Stimulated activated CD4-positive, alpha-beta T cell treated with anti-CD3 and anti-CD28 coated beads, Interleukin-15, amount 100 ng/mL, for 1 hour (primary cell): ENCODE measurements at places on chromosomes 6 and 20.

- no peak for DNase-seq
Measured at GRCh38 chr20:50704971-50705370, 13.6 kb upstream of the RIPOR3 start.

DNA sequence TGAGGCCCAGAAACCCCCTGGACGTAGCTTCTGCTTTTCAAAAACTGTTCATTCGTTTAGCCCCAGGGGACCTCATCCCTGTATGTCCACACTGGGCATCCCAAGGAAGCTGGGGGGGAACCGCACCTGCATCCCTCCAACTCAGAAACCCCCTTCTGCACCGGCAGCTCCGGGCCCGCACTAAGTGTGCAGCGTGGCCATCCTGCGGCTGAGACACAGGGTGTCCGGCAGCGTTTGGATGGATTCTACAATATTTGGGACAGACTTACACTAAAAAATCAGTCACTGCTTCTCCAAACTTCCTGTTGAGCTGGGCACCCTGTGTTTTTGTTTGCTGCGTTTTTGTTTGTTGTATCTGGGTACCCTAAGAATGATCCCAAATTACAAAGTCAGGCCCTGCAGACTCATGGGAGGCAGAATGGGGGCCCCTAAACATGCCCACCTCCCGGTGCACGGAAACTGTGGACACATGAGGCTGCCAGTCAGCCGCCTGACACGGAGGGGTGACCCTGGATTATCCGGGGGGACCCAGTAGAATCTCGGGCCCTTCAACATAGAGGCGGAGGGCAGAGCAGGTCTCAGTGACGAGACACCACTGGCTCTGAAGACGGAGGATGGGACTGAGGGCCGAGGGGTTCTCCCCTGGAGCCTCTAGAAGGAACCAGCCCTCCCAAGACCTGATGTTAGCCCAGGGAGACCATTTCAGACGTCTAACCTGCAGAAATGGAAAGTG, 88.2 kb upstream of the BHLHE23 start:
- DNase-seq = no peak

DNA sequence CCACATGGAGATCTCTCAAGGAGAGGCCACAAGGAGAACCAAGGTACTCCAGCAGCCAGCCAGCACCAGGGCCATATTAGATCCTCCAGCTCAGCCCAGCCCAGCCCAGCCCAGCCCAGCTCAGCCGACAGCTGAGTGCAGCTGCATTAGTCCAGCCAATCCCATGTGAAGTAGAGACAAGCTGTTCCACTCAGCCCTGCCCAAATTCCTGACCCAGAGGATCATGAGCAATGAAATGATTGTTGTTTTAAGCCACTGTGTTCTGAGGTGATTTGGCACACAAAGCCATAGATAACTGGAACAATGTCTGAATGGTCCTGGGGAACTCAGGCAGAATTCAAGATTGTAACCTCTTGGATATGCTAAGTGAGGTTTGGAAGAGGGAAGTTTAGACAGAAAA, 59.5 kb upstream of the BMP2 start:
- no peak for DNase-seq

- no peak for DNase-seq
Measured at GRCh38 chr6:23601811-23602345, 524.1 kb upstream of the NRSN1 start.

DNA sequence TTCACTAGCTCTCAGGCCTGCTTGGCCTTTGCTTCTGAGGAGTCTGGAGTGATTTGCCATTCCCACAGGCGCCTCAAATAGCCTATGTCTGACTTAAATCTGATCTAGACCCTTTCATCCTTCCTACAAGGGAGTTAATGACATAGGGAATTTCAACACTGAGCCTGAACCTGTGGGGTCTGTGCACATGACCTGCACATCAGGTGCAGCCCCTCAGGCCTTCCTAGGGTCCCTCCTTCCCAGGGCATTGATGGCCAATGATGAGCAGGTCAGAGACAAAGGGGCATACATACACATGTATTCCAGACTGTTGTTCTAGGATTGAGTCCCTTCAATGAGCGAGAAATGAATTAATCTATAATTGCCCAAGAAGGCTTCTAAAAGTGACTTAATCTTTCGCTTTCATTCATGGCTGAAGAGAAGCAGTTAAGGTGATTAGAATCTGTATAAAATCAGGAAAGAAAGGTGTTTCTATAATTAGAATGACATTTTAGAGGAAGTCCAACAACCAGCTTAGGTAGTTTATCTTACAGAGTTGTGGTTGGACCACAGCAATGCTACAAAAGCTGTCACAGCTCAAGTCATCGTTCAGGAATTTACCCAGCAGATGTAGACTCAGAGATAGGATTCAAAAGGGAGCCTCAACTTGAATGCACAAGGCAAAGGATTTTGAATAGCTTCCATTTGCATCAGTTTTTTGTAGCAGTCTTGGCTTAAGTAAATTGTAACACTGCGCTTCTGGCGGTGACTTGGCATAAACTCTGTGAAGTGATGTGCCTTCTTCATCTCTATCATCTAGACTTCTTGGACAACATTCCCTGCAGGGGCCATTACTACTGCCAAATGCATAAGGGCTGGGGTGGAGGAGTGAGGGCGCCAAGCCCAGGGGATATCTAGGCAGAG, 27.0 kb upstream of the TBC1D7 start:
- DNase-seq = no peak
